ENCODE measurements at places on chromosomes 6 and 20.
A peak's percentile ranks its signal among the peaks of the same experiment; 100 is the strongest.

DNA sequence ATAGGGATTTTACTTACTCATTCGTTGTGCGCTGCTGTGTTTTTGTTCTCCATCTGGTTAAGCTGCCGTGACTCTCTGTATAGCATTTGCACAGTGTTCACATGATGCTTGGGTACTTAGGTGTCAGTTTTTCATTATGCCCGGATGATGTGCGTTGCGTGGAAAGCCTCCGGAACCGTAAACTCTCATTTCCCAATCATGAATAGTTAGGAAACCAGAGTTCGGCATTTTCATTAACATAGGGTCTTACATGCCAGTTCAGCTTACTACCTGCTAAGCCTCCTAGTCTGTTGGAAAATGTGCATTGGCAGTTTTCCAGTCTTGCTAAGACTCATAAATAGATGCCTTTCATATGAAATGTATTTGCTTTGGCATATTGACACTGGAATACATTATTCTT lies 483.4 kb upstream of the FLRT3 start:
- DNase-seq: no peak

- peak; percentile 44 for DNase-seq
Observed at GRCh38 chr20:59743767-59744485, 139.6 kb downstream of the PHACTR3 start.

DNA sequence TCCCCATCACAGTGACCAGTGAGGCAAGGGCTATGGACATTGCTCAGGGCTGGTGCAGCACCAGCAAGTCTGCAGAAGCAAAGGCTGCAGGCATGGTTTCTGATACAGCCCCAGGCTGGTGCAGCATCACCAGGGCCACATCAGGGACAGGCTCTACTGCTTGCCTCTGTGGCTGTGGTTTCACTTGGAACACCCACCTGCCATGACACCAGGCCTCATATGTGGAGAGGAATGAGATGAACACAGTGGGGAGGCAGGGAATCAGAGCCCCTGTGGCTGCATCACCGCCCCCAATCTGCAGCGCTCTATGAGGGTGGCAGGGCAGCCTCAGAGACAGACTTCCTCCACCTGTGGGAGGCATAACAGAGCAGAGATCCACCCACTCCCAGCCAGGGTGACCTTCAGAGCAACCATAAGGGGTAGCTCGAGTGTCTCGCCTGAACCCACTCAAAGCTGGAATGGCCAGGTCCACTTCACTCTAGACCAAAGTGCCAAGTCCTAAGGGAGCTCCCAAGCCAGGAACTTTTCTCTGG lies 7.9 kb downstream of the RING1 start:
- no peak for DNase-seq

DNA sequence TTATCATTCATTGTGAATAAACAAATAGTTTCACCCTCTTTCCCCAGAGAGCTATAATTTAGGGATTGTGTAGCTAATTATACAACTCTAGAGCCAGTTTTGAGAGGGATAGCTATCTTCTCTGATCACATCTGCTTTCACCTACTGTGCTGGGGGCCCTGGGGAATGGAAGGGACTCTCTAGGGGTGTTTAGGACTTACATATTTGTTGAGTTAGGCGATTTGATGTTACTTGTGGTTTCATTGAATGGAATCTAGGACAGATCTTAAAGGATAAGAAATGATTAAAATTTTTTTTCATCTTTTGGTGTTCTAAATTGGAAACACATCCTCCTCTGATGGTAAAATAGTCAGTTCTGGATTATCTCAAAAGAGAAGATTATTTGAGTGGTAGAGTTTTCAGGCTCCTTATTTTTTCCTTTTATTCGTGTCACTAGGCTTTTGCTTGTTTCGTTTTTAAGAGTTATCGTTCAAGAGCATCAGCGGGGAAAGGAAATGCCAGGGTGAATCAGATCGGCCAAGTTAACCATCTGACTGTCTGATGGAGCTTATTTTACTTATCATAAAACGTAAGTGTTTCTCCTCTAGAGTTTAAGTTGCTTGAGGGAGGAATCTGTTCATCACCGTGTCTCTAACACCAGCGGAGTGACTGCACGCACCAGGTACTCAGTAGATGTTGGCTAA lies 236.7 kb downstream of the FARS2 start:
- peak; percentile 62 for DNase-seq

DNA sequence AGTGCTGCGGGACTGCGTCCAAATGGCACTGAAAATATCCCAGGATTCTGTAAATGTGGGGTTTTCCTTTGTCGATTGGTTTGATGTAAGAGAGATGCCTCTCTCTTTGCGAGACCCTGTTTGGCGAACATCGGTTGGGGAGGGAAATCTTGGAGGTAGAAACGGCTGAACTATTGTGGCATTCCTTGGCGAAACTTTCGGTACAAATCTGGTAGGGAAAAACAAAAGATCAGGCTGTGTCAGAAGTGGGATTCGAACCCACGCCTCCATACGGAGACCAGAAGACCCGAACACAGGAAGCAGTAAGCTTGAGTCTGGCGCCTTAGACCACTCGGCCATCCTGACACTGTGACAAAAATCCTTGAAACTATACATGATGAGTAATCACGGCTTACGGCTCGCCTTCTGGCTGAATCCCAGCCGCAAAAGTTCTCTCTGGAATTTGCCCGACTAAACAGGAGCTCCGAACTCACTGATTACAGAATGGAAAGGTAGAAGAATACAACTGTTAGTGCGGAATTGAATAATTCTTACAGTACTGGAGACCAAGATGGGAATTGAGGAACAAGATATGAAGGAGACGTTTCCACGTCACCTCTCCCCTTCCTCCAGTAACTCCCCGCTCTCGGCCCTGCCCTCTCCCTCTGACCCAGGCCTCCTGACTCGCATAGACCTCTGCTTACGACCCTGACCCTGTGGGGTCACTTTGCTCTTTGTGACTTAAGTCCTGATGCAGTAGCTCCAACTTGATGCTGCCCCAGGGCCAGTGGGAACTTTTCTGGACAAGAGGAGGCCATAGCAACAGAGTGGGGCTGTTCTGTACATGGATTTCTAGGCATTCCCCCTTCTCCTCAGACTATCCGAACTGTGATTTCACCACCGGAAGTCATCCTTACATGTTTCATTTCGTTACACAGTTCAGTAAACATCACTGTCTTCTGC lies 132.8 kb upstream of the ZNF184 start:
- peak; percentile 46 for DNase-seq

DNA sequence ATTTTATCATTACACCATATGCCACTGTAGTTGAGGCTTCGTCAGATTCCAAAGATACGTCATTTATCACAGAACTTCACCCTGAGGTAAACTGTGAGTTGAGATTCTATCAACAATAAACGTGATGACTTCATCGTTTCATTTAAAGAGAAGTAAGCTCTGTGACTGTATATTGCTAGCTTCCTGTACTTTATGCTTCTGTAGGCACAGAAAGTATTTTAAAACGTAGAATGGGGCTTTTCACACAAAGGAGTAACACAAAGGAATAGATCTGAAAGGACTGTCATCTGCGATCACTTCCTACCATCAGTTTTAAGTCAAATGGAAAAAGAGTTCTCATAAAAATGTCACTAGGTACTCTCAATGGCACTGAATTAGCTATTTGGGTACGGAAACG lies 234.4 kb upstream of the MCHR2 start:
- no peak for DNase-seq

DNA sequence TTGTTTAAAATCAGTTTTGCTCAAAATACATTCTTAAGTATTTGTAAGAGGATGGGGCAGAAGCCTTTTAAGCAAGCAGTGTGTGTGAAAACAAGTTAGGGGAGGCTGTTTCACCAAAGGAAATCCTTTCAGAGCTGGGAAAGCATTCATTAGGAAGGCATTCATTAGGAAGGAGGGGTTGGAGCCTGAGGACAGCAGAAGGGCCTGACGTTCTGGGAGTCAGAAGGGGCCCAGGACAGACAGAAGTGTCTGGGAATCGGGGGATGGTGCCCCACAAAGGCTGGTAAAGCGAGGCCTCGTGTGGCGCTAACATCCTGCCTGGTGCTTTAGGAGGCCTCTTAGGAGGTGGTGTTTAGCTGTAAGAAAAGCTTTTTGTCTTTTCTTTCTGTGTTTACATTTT lies 80.6 kb upstream of the NXT1 start:
- no peak for DNase-seq
